ENCODE measurements at places on chromosomes 7 and 10.

- no peak for DNase-seq
These were observed 32.1 kb downstream of the LOXL4 start for GRCh38 chr10:98235846-98236245.

- peak; percentile 40 for DNase-seq
These were observed 34.5 kb upstream of the EBLN1 start for GRCh38 chr10:22252224-22252800.

DNA sequence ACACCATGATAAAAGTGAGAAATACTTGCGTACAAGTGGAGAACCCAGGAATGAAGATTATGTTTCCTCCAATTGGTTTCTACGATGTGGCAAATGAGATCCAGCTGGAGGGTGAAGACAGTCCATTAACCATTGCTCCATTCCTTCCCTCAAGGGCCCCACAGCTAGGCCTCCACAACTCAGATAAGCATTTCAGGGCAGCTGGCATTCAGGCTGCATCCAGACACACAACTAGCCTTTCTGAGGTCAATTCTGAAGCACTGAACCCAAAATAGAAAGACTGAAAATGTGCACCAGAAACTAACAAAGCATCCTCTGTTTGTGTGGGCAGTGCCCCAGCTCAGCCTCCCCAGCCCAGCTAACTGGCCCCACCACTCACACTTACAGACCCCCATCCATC is 94.8 kb downstream of the GSAP start:
- DNase-seq: no peak

DNA sequence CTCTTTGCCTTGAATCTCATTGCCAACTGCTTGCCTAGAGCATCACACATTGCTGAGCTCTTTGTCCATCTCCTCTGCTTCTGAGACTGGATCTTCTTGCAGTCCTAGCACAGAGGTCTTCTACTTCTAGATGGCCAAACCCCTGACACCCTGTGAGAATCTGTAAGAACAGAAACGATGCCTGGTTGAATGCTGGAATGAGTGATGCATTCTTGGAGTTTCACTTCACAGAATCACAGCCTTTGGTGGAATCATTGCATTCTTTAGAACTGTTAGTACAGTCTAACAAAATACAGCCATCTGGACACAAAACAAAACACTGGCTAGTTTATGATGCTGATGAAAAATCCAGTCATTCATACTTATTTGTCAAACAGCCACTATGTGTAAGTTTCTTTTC is 141.7 kb upstream of the ITGB1 start:
- no peak for DNase-seq

DNA sequence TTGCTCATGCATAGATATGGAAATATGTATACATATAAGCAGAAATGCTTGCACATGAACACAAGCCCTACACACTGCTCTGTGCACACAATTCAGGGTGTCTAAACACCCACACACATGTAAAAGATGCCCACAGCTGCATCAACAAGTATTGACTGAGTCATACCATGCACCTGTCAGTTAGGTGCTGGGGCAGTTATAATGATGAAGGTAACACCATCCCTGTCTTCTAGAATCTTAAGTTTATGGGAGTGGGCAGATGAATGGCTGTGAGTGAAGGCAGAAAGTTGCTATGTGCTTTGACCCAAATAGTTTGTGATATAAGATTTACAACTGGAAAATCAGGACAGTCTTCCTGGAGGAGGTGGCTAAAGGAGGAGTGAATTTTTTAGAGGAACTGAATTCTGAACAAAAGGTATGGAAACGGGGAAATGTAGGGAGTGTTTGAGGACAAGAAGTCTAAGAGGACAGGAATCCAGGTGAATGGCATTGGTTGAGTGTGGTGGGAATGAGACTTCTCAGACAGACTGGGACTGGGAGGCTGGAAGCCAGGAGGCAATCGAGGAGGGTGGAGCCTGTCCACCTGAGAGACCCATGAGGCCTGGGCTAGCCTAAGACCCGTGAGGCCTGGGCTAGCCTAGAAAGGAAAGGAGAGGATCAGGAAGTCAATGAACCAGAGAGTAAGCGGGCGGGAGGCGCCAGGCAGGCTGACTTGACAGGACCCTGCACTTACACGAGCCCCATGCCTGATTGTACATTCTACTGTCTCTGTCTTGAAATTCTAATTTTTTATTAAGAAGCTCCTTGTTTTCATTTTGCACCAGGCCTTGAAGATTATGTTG is 20.7 kb downstream of the POLL start:
- DNase-seq: no peak

GRCh38 chr10:124041675-124042445 is 51.5 kb downstream of the CHST15 start:
- DNase-seq: no peak

- no peak for DNase-seq
These were observed 2.2 kb upstream of the ATP6V1F start for GRCh38 chr7:128860158-128861073.

DNA sequence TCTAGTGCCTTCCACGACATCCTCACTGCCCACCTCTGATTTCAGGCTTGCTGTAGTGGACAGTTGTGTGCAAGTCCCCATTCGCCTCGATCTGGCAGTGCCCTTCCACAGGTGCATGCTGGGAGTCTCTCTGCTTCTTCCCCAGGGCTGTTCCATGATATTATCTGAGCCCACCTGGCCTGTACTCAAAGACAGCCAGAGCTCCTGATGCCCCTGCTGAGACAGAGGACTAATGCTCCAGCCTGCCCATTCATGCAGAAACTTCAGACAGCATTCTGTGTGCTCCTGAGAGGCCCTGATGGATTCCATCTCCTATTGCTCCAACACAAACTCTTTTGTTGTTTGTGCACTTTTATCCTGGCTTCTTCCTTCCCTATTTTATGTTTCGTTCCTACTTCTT is 164.8 kb upstream of the PRSS58 start:
- DNase-seq: no peak

DNA sequence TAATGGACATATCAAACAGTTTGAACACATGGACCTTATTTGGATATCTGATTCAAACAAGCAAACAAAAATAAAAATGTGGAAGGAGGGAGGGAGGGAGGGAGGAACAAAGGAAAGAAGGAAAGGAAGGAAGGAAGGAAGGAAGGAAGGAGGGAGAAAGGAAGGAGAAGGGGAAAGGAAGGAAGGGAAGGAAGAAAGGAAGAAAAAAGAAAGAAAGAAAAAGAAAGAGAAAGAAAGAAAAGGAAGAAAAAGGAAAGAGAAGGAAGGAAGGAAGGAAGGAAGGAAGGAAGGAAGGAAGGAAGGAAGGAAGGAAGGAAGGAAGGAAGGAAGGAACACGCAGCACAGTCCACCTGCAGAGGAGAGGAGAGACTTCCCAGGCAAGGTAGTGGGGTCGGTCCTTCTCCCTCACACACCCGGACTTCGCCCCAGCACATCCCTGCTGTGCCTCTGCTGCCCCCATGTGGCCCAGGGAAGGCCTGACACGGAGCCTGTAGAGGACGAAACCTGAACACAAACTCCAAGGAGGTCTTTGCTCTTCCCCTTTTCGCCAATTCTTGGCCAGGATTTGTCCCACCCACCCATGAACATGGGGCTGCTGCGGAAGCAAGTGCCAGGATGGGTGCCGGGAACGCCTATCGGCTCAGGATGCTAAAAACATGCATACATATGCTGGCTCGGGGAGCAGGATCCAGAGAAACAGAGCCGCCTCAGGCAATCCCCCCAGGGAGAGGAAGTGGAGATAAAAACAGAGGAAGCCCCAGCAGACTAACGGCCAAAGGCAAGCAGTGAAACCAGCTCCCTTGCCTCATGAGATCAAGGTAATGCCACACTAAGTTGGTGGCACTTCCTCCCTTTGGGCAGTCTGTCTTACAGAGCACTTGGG is 52.3 kb upstream of the DGKI start:
- peak; percentile 59 for DNase-seq

DNA sequence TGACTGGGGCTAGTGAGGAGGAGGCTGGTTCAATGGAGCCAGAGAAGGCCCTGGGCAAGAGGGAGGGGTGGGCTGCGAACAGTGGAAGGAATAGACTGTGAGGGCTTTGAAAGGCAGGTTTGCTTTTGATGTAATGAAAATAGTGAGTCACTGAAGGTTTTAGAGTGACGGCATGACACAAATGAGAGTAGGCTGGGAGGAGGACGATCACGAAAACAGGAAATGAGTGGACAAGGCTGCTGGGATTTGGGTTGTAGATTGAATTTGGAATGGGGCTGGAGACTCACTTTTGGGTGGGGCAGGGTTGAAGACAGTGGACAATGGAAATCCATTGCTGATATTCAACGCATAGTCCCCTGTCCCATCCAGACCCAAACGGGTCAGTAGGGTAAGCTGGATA is 139.6 kb downstream of the CDH23 start:
- DNase-seq: no peak

DNA sequence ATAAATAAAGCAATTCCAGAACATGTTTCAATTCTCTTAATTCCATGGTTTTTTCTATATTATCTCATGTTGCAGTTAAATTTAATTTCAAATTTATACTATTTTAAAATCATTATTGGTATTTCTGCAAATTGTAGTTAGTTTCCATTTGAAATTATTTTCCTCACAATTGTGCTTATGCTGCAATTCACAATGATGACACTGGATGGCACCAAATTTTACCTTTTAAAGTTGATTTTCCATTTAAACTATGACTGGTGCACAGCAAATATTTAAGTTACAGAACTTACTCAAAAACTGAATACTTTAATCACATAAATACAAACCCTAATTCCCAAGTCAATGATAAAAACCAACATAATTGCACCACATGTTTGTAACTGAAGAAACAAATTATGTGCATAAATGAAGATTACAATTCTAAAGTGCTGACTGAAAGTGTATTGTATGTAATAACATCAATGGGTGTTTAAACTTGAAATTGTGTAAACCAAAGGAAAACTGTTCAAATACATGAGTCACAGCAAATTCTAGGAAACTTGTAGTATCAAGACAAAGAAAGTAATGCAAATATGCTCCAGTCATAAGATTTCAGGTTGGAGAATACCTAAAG is 75.3 kb upstream of the AASS start:
- DNase-seq: no peak

- DNase-seq: no peak
These were observed 128.5 kb upstream of the CDK1 start for GRCh38 chr10:60649485-60650377.

GRCh38 chr10:89332123-89332633 is 4.4 kb downstream of the IFIT3 start:
- DNase-seq: peak; percentile 32

DNA sequence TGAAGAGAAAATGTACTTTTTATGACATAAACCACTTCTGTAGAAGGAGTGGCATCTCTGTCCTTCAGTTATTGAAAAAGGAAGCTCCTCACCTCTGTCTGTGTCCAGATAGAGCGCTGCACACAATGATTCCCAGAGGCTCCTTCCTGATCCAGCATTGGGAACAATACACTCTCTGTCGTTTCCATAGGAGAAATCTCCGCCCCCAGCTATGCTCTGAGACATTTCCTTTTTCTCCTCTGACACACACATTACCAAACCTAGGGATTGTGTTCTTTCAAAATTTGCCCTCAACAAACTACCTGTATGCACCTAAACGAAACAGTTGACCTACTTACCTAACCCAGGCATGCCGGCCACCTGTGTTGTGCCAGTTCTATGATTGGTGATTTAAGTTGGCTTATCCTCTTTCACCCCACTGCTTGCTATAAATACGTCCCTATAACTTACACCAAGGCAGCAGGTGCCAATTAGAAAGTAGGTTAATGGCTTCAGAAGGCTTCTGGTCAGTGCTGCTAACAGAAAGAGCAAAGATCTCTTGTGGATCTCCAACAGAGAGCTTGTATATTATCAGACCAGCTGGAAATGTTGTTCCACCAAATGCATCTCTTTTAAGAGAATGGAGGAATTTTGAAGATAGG is 140.1 kb upstream of the JCAD start:
- no peak for DNase-seq

DNA sequence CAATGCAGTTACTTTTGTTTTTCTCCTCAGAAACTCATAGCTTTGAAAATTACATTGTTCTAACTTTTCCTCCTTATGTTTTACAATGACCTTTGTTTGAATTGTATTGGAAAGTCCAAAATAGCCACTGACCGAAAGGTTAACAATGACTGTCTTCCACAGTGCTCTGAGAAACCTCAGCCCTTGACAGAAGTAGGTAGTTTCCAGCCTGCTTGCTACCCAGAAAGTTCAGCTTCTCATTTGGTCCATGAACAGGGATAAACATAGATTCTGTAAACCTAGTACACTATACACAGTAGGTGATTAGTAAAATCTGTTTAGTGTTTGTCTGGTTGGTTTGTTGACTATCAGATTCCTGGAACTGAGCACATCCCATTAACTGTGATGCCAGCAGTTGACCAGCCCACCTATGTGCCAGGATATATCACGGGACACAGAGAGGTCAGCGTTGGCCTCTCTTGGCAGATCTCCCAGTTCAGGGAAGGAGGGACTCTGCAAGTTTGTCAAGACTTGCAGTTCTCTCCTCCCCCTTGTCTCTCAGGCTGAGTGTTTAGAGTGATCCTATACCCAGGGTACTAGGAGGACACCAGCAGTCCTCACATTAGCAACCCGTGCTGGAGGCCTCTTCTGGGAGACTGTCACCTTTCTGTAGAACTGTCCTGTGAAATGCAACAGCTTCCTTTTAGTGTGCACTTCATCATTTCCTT is 297.6 kb downstream of the ARHGAP12 start:
- no peak for DNase-seq

- no peak for DNase-seq
These were observed 218.5 kb upstream of the MKLN1 start for GRCh38 chr7:131109011-131109758.

DNA sequence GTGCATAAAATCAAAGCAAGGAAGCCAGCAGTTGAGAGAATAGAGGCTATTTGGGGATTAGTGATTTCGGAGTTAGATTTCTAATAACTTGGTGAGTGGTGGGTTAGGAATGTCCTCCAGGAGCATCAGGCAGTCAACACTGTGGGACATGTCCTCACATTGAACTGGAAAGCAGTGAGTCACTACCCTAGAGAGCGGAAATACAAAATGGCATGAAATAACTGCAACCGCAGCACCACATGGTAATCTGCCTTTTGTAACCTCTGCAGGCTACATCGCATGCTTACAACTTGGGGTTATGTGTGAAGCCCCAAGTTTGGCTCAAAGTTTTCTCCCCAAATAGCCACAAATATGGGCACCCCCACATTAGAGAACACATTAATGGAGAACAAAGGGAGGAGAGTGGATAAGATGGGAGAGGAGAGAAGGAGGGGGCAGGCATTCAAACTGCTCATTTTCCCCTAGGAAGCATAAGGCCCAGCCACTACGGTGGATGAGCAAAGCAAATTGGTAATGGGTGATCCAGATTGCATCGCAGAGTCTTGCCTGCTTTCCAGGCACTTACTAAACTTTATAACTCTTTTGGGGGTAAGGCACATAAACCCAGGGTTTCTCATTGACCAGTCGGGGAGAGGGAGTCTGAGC is 22.0 kb upstream of the SLF2 start:
- DNase-seq: no peak
